ENCODE measurements at places on chromosomes 2 and 18. TPM values are rescaled to one million over a fixed set of nuclear protein-coding genes. Genes with fewer than 3 reads are reported as not detected.
A peak's percentile ranks its signal among the peaks of the same experiment; 100 is the strongest.

DNA sequence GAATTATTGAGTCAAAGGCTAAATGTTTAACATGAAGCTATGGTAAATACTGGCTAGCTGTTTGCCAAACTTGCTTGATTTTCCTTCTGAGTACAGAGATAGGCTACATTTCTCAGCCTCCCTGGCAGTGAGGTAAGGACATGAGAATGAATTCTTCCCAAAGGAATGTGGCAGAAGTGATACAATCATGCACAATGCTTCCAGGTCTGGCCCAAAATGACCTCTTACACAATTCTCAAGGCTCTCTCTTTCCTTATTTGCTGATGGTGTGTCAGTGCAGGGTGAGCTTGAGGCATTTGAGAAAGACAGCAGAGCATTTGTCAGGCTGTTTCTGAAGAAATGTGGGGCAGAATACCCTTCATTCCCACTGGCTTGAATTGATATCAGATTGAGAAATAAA lies 95.6 kb upstream of the NABP1 start:
- DNase-seq, result no peak

- peak; percentile 13 for DNase-seq
These were observed 109.6 kb downstream of the SH3RF3 start for GRCh38 chr2:109238580-109238979.

DNA sequence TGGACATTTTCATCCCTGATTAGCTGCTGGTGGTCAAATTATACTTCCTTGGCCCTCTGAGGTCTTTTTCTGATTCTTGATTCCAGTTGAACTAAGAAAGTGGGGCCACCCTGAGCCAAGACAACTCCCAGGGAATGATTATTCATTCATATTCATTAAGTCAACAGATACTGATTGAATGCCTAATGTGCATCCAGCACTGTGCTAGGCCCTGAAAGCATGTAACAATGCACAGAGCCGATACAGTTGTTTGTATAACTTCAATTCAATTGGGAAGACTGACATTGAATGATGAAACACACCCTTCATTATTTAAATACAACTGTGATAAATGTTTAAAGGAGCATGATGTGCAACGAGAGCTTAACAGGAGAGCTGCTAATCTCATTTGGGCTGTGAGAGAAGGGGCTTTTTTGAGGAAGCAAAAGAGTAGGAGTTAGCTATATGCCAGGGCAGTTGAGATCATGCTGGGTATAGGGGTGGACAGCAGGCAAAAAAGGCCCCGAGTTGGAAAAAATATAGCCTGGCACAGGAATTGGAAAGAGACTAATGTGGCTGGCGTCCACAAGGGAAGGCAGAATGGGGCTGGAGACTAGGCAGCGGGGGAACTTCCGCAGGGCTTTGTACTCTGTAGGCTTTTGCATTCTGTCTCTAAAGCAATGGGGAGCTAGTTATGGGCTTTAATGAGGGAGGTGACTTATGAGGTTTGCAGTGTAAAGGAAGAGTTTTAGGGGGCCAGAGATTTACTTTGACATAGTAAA lies 57.2 kb upstream of the ACVR1 start:
- no peak for DNase-seq

- DNase-seq, result no peak
These were observed 642.7 kb downstream of the ARHGAP15 start for GRCh38 chr2:143771939-143772338.

DNA sequence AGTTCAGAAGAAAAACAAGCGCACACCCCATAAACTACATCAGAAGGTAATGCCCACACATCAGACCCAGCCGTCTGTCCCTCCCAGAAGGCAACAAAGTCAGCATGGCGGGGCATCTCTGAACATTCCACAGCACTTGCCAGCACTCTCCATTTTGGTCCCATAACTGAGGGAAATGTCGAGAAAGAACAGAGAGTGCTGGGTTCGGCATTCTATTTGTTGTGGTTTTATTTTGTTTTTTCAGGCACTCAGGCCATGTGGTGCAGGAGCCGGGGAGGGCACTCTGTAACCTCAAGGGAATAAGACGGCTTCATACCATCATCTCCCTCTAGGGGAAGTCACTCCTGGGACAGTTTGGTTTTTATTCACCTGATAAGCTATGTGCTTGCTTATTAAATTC lies 156.0 kb downstream of the SEPTIN10 start:
- DNase-seq, result no peak

- DNase-seq, result no peak
These were observed 3.5 kb upstream of the ADNP2 start for GRCh38 chr18:80105369-80106167.

ASB18 gene
- not detected for total RNA-seq

PRKAG3 gene
- not detected for total RNA-seq

STPG4 gene
- not detected for total RNA-seq

SYT4 gene
- total RNA-seq, result not detected

LIMS4 gene
- total RNA-seq, result not detected

TEX44 gene
- not detected for total RNA-seq

Measured in esophagus squamous epithelium (tissue), 5 donors.